ENCODE measurements at places on chromosomes 16 and 17.

DNA sequence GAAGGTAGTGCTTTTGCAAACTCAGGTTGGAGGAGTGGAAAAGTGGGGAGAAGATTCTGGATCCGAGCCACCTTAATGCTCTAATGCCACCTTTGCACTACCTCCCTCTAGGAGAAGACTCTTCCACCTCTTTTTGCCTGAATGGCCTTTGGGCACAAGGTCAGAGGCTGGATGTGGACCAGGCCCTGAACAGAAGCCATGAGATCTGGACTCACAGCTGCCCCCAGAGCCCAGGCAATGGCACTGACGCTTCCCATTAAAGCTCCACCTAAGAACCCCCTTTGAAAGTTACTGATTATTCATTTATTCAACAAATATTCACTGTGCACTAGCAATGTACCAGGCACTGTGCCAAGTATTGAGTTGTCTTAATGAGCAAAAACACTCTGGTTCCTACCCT is 3.2 kb downstream of the SHBG start:
- DNase-seq = no peak

DNA sequence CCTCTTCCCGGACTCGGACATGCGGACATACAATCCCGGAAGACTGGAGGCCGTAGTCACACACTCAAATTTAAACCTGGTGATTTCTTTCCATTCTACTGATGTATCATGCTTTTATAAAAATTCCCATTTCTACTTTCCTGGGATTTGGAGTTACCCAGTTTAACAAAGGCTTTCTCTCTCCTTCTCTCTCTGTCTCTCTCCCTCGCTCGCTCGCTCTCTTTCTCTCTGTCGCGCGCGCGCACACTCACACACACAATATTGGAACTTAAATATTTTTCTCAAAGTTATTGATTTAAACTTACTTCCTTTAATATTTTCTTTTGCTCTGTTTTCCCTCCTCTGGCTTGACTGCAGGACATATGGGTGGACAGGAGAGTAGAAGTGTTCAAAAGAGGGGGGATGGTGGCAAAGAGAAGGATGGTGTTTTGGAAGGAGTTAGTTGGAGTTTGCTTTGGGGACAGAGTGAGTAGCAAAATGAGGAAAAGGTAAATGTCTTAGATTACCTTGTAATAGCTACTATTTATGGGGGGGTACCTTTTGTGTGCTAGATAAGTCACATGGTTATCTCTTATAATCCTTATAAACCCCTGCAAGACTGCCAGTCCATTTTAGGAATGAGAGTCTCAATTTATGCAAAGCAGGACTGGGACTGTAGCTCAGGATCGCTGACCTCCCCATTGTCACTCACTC is 878 bp upstream of the TRIM25 start:
- DNase-seq = no peak

DNA sequence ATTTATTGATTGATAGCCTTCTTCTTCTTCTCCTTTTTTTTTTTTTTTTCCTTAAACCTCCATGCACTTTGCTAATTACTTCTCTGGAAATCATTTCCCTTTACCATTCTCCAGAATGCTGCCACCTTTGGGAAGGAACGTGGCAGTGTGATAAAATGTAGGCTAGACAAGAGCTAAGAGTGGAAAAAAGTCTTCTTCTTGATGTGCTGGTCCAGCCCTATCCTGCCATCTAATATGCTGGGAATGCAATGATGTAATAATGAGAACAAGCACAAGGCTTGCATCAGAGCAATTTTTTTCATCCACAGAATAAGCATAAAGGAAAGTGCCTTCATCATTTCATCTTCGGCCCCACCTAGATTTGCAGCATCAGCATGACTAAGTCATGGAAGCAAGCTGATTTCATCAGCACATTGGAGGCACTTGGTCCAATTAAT is 128.7 kb upstream of the ZFHX3 start:
- no peak for DNase-seq

- DNase-seq = no peak
Measured at GRCh38 chr16:78128913-78129312, 29.5 kb downstream of the WWOX start.

- no peak for DNase-seq
Measured at GRCh38 chr16:49844359-49844758, 11.6 kb downstream of the ZNF423 start.

- DNase-seq = no peak
Measured at GRCh38 chr16:3488801-3489200, 6.5 kb downstream of the C16orf90 start.
